ENCODE measurements at places on chromosomes 11 and 22. TPM values are rescaled to one million over a fixed set of nuclear protein-coding genes. Genes with fewer than 3 reads are reported as not detected.

The PATE4 gene
- not detected for total RNA-seq

The KIRREL3 gene
- not detected for total RNA-seq

The TMEM132A gene
- 15.9 TPM for total RNA-seq

The SYT7 gene
- 2.5 TPM for total RNA-seq

The OR8G5 gene
- not detected for total RNA-seq

The CNTN5 gene
- not detected for total RNA-seq

- DNase-seq = no peak
Measured at GRCh38 chr11:87201376-87201775, 163.6 kb downstream of the TMEM135 start.

DNA sequence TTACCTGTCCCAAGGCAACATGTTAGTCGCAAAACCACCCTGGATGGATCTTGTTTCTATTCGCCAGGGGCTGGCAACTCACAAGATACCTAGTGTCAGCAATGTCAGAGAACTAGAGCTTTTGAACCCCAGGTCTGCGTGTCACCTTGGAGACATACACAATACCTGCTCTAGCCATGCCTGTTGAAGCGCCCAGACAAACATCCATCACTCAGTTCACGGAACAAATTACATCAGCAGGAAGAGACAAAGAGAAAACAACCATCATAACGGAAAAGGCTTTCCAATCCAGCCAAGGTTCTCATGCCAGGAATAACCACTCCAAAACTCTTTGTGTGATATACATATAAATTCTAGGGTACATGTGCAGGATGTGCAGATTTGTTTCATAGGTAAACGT is 2.2 kb downstream of the CD59 start:
- DNase-seq = no peak

GRCh38 chr11:32829157-32829679 is 509 bp upstream of the PRRG4 start:
- no peak for DNase-seq

GRCh38 chr11:102280245-102280833 is 36.9 kb upstream of the BIRC3 start:
- no peak for DNase-seq

DNA sequence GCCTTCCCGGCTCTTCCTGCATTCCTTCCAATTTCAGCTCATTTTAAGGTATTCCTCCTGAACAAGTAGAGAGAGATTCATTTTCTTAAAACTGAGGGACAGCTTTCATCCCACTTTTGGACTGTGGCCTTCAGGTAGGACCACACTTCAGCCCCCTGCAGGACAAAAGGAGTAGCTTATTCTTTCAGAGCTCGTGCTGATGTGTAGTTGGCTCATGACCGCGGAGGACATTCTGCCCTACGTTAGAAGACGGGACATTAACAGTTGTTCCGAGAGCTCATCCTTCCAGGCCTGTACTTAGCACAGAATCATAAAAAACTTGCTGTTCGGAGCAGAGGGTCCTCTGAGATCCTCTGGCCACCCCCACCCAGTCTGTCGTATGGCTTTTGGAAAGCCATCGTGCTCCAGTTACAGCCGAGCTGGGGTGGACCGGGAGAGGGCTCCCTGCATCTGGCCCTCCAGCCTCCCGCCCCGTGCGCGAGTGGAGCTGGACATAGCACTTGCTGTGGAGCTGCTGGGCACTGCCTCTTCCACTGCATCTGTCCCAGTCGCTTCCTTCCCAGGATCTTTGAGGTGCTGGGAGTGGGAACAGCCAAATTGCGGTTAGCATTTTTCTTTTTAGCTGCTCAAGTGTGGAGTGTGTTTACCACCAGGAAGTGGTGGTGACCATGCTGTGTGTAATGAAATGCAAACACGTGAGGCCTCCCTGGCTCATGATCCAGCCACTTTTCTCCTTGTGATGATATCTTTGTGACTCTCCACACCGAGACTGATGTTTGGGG is 250.3 kb downstream of the TBC1D22A start:
- DNase-seq = no peak

DNA sequence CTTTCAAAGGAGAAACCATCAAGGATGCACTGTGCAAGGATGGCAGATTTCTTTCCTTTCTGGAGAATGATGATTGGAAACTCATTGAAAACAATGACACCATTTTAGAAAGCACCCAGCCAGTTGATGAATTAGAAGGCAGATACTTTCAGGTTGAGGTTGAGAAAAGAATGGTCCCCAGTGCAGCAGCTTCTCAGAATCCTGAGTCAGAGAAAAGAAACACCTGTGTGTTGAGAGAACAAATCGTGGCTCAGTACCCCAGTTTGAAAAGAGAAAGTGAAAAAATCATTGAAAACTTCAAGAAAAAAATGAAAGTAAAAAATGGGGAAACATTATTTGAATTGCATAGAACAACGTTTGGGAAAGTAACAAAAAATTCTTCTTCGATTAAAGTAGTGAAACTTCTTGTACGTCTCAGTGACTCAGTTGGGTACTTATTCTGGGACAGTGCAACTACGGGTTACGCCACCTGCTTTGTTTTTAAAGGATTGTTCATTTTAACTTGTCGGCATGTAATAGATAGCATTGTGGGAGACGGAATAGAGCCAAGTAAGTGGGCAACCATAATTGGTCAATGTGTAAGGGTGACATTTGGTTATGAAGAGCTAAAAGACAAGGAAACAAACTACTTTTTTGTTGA is 9.8 kb downstream of the FAM111A start:
- no peak for DNase-seq

- no peak for DNase-seq
Measured at GRCh38 chr22:19724927-19725661, 1.8 kb downstream of the GP1BB start.

- no peak for DNase-seq
Measured at GRCh38 chr22:25774575-25775026, 32.6 kb downstream of the MYO18B start.

- DNase-seq = no peak
Measured at GRCh38 chr11:113906516-113906915, 1.9 kb downstream of the HTR3B start.

- no peak for DNase-seq
Measured at GRCh38 chr11:21948876-21949275, 244.0 kb upstream of the ANO5 start.

- DNase-seq = no peak
Measured at GRCh38 chr11:86923999-86924766, 31.0 kb downstream of the FZD4 start.
